ENCODE measurements at places on chromosomes 3 and 15.

- DNase-seq: no peak
These were observed 6.3 kb upstream of the UBE2Q2 start for GRCh38 chr15:75836959-75837334.

DNA sequence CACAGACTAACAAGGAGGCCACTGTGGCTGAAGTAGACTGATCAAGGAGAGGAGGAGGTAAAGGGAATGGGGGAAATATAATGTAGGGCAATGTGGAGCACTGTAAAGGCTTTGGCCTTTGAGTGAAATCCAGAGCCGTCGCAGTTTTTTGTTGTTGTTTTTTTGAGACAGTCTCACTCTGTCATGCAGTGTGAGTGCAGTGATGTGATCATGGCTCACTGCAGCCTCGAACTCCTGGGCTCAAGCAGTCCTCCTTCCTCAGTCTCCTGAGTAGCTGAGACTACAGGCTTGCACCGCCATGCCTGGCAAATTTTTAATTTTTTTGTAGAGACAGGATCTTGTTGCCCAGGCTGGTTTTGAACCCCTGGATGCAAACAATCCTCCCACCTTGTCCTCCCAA, 32.2 kb downstream of the PPP4R2 start:
- no peak for DNase-seq

- DNase-seq: no peak
These were observed 61.1 kb upstream of the IQSEC1 start for GRCh38 chr3:13134166-13134878.

DNA sequence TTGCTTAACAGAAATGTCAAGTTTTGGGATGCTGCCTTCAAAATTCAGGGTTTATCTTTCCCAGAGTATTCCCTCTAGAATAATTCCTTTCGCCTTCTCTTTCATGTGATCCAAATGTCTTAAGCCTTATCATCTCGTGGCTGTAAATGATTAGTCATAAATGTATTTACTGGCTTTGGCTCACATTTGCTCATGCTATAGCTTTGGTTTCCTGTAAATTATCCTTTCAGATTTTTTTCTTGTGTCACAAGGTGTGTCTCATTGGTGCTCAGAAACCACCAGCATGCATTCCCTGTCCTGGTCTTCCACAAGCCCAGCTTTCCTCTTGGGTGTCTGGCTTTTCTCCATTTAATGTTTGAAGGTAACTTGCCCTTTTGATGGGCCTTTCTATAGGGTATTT, 692.7 kb upstream of the ALCAM start:
- DNase-seq: no peak

DNA sequence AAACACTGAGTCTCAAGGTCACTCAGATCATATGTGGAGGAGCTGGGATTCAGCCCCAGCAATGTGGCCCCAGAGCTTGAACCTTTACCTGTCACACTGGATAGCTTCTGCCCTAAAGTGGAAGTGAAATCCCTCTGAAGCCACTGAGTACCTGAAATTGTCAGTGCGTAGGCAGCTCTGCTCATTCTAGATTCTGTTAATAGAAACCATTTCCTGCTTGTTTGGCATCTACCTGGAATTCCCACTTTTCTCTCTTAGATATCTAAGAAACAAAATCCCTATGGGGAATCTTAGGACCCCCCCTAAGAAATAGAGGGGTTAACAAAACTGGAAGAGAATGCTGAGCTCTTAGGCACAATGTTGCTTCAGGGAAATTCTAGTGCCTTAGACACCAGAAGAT, 29.8 kb downstream of the FBXL22 start:
- DNase-seq: no peak

- no peak for DNase-seq
These were observed 82.3 kb downstream of the ARPP21 start for GRCh38 chr3:35721628-35722027.

DNA sequence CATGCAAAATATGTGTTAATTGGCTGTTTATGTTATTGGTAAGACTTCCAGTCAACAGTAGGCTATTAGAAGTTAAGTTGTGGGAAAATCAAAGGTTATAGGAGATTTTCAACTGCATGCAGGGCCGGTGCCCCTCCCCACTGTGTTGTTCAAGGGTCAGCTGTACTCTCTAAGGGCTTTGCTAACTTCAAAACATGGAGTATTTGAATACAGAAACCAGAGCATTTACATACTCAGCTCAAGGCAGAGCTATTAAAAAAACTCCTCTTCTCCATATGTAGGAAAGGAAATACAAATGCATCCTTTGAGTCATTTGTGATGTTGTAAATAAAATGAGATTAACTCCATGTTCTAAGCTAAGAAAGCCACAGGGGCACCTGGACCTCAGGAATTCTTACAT, 16.8 kb downstream of the IL17RB start:
- no peak for DNase-seq

DNA sequence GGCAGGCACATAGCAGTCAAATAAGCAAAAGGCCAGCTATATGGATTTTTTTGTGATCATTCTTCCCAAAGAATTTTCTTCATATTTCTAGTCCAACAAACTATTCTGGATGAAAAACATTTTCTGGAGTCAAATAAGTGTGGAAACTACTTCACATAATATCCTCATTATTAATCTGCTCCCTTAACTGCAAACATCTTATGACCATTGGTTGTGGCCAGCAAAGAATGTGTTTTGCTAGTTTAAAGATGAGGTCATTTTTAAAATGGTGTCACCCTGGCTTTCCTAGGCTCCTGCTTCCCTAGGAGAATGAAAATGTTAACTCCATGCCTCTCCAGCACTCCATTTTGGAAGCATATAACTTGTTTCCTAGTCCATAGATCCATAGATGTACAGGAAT, 118.8 kb downstream of the SST start:
- DNase-seq: no peak

DNA sequence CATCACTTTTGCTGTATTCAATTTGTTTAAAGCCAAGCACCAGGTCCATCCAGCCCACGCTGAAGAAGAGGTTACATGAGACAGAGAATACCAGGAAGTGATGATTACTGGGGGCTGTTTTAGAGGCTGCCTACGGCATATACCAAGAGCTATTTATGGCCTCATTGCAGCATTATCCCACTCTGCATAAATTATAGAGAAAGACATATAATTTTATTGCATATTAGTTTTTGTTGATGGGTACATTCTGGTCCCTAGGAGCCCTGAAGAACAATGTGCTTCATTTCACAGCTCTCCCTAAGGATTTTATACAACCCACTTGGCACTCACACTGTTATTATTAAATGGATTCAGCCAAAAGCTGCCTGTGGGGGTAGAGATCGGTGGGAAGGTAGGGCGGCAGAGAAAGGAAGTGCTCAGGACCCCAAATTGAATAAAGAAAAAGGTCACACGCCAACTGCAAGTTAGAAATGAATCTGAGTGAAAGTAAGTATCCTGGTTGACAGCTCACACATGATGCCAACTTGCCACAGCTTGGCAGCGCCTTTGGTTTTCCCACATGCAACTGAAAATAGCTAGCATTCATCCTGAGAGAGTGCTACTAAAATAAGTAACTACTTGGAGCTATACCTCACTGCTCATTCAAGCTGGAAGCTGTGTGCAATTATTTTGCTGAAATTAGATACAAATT, 73.7 kb downstream of the CCNL1 start:
- no peak for DNase-seq

DNA sequence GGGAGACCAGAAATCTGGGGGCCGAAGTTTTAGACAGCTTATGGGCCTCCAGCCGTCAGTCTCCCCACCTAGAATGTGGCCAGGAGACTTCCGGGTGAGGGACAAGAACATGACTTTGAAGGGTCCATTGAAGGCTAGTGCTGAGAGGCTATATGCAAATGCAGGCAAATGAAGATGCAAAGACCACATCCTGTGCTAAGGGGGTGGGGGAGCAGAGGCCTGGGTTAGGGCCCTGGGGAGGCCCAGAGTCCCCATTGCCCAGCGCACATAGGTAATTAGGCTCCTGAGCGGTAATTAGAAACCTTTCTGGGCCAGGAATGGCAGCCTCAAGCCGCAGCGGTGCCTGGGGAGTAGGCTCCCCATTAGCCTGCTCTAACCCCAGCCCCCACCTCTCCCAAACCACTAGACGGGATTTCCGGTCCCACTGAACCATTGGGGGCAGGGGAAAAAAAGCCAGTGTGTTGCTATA, 6.8 kb downstream of the CSK start:
- DNase-seq: no peak

DNA sequence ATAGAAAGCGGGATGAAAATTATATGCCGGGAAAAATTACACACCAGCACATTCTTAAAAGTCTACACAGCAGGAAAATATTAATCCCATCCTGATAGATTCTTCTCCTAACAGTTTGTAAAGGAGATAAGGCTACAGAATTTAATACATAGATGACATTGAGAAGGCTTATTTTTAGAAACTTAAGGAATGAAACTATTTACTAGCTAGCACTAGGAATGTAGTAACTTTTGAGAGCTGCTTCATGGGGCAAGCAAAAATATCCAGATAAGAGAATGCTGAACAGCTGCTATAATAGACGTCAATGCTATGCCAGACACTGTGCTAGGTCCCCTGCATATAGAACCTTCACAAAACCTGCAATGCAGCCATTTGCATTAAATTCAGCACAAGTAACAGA, 912.7 kb upstream of the NR2F2 start:
- no peak for DNase-seq

All from eye (tissue), 1 donor.